CD14-positive monocyte (primary cell): ENCODE measurements at places on chromosomes 7 and 10.

DNA sequence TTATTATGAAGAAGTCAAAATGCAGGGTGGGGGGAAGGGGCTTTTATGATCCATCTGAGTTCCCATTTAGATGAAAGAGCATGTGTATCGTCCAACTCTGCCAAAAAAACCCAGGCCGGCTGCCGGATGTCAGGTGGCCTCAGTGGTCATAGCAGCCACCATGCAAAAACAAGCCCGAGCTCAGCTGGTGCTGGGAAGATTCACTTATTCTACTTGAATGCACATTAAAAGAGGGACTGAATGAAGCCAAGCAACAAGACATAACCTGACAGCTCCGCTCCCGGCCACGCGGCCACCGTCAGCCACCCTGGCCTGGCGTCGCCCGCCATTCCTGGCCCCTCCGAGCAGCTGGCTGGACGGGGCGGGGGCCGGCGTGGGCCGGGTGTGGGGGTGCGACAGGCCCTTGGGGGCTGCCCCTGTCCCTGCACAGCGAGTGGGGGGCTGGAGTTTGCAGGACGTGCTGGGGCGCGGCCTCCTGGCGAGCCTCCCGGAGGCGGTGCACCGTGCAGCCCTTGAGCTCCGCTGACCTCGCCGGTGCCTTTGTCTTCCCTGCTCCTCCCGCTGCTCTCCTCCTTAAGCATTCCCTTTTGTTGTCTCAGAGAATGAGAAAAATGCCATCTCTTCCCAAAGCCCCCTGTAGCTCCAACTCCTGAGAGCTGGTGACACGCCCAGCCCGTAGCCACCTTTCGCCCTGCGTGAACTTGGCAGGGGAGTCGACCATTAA, 67.8 kb downstream of the EBF3 start:
- DNase-seq = no peak

DNA sequence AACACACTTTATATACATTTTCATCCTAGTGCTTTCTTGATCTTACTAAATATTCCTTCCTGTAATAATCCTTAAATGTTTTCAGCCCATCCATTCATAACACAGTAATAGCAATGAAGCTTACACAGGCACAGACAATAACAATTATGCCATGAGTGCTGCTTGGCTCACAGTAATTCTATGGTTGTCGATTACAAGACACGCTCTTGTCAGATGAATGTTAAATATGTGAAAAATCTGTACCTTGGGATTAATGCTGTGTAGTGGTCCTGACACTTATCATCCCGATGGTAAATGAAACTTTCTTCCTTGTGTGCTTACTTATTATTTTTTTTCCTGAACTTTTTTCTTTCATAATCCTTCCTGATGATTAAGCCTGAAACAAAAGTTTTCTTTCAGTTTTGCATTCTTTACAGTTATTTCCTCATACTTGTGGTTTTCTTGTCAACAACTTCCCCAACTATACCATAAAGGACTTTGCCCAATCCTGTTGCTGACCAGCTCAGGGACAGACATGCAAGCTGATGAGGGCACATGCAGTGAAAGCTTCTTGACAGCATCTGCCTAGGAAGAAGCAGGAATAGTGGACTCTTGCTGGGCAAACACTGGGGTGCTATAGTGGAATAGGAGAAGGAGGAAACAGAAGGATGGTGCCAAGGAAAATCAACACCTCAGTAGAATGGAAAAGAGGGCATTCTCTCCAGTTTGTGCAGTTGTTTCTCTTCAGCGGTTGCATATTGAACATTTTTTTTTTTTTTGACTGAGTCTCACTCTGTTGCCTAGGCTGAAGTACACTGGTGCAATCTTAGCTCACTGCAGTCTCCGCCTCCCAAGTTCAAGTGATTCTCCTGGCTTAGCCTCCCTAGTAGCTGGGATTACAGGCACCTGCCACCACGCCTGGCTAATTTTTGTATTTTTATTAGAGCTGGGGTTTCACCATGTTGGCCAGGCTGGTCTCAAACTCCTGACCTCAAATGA, 6.7 kb upstream of the MGAM2 start:
- peak; percentile 92 for DNase-seq

DNA sequence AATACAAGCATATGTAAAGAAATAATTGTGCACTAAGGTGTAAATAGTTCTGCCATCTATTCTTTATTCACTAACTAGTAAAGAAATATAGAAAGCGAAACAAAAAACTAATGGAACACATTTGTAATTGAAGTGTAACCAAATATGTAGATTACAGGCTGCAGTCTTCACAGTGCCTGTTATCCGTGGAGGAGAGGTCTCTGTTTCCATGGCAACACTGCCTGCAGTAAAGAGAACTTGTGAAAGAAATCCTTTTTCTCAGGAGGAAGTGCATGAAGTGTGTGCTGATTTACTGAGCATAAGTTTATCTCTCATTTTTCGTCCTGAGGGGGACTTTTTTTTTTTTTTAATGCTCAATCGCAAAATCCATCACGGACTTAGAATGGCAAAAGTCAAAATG, 102.5 kb downstream of the APBB1IP start:
- DNase-seq = peak; percentile 14

GRCh38 chr7:54260941-54261371, 281.2 kb upstream of the VSTM2A start:
- no peak for DNase-seq

- DNase-seq = no peak
Measured at GRCh38 chr7:29505931-29506330, 57.7 kb upstream of the PRR15 start.

GRCh38 chr7:129909669-129910068, 43.1 kb downstream of the UBE2H start:
- no peak for DNase-seq

DNA sequence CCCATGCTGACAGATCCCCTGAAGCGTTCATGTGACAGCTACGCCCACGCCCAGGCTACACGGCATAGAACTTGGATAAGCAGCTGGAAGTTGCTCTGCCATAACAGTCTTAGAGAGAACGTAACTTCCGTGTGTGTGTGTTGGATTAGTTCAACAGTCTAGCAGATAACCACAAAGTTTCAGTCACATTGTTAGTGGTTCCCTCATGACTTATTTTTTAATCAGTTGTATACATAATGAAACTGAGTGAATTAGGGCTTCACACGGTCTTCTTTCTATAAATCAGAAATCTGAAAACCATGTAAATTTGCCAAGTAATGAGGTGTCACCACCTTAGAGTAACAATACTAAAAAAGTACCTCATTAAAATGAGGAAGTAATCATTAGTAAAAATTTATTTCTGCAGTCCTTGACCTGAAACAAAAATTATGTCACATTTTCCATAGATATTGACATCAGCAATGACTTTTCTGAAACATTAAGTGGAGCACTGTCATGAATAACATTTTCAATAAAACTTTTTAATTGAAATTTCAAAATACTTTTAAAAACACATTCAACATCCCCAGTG, 21.7 kb upstream of the MACC1 start:
- peak; percentile 64 for DNase-seq

DNA sequence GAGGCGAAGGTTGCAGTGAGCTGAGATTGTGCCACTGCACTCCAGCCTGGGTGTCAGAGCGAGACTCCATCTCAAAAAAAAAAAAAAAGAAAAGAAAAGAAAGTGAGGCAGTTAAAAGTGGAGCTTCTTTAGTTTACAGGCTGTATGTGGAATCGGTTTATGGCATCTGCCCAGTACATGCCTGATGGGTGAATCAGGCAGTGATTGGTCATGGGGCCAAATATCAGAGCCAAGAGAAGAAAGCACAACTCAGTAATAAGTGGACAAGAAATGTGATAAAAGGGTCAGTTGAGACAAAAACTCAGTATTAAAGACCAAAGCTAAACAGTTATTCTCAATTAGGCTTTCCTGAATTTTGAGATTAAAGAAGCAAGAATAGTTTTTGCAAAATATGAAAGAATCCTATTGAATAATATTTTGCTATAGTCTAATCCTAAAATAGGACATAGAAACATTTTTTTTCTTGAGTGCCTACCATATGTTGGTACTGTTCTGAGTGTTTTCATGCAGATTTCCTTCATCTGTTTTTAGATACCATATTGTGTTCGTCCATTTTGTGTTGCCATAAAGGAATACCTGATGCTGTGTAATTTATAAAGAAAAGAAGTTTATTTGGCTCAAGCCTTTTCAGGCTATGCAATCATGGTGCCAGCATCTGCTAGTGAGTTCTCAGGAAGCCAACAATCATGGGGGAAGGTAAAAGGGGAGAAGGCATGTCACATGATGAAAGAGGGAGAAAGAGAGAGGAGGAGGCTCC, 14.4 kb downstream of the CDC14C start:
- no peak for DNase-seq

GRCh38 chr10:10564081-10564794, 453.4 kb upstream of the CELF2 start:
- DNase-seq = no peak

- no peak for DNase-seq
Measured at GRCh38 chr7:44396931-44397545, 71.6 kb upstream of the CAMK2B start.

- peak; percentile 36 for DNase-seq
Measured at GRCh38 chr7:100865938-100866728, 1.1 kb upstream of the TRIP6 start.

DNA sequence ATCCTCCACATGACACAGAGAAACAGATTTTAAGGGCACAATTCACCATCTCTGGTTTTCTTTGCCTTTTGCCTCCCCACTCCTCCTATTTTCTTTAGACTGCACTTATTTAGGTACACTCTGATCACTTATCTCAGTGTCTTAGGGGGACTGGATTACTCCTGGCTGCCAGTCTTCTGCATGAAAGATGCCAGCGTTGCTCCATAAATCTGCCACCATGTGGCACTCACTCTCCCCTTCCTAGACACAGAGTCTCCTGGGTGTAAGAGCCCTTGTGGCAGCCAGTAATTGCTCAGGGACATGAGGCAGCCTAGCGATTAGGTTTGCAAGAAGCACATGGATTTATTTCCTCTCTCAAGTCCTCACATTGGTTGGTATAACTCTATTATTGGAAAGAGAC, 34.5 kb upstream of the RBM20 start:
- no peak for DNase-seq

- DNase-seq = no peak
Measured at GRCh38 chr7:154744256-154744860, 258.6 kb downstream of the PAXIP1 start.

DNA sequence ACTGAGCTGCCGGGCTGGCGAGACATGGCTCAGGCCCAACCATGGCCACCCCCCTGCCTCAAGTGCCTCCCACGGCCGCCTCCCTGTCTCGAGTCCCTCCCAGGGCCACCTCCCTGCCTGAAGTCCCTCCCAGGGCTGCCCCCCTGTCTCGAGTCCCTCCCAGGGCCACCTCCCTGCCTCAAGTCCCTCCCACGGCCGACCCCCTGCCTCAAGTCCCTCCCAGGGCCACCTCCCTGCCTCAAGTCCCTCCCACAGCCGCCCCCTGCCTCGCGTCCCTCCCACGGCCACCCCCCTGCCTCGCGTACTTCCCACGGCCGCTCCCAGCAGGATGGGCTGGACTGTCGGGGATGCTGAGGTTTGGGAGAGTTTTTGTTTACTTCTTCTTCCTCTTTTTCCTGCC, 462.5 kb downstream of the PTPRN2 start:
- no peak for DNase-seq

DNA sequence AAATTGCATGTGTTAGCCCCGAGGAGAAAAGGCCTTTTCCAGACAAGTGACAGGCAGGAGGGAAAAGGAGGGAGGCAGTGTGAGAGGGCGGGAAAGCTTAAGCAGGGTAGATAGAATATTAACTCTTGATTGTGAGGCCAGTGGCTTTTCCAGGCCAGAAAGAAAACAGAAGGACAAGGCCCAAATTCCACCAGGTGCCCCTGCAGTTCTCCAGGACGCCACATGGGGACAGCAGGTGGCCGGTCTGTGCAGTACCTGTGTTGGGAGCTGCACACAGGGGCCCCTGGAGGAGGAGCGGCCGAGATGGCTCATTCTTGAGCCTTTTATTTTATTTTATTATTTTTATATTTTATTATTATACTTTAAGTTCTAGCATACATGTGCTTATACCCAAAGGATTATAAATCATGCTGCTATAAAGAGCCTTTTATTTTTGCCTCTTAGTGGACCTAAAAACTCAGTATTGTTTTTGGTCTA, 141.3 kb upstream of the KLF14 start:
- DNase-seq = no peak

DNA sequence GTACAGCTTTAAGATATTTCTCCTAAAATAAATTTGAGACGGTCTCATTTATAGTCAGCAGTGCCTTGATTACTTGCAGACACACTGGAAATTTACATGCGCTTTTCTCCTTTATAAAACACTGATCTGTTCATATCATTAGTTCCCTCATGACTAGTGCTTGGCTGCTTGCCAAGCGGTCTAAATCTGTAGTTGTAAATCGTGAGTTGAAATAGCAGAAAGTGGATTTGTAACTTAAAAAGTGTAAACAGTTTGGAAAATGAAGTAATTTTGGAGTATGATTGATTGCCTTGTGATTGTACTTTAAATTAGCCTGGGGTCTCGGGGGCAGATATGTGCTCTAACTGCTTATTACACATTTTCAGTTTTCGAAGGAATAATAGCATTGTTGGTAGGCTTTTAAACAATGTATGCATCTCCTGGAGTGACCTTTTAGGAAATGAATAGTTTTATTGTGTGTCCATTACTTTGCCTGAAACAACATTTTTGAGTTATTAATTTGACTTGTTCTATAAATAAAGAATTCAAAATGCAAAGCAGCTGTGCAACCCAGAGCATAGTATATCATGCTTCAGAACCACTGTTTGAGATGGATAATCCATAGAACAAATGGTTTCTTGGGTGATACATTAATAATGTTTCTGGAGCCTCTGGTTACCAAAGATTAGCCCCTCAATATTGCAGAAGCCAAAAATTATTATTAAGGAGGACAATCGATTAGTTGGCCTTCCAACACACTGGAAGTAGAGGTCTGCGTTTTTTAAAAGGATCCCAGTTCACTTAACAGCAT, 73.3 kb downstream of the ARID5B start:
- DNase-seq = no peak

DNA sequence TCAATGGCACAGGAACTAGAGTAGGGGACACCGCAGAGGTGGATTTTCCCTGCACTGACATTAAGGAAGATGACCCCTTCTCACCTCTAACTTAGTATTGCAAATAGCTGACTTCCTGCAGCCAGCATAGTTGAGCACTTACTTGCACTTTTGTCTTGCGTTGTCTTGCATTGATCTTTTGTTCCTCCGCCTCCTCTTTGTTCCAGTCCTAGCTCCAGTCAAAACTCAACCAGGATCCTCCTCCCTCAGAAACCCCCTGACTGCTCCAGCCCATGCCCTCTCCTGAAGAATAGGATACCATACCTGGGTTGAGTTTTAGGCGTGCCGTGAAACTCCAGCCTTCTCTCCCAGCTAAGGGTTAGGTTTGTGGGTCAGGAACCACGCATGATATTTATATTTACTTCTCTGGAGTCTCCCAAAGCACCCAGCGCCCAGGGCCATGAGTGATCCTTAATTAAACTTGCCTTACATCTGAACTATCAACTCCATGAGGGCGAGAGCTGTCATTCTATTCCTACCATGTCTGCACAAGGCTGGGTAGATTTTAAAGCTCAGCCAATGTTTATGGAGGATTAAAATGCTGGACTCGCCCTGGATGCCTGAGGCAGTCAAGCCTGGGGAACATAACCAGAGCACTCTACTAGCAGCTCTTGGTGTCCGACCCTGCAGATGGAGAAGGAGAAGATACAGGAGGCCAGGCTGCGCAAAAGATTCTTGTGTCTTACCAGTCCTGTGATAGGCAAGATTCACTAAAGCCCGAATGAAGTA, 14.1 kb downstream of the ZNF467 start:
- DNase-seq = no peak
